ENCODE measurements at places on chromosomes 4 and X.

- no peak for DNase-seq
These were observed 100.8 kb upstream of the SORBS2 start for GRCh38 chr4:185912779-185913178.

DNA sequence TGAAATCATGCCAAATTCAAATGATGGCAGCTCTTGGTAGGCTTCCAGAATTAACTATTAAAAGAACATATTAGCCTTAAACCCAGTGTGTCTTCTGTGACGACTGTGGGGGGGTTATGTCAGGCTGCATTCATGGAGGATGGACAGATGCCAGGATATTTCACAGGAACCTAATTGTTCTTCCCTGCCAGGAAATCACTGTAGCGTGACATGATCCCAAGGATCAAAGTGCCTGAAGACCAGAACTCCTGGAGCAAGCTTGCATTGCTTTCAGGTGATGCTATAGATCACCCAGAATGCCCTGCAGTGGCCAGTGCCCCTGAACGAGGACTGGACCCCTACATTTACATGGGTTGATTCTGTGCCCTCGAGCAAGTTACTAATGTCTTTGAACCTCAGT, 1093.0 kb upstream of the TENM3 start:
- DNase-seq = no peak

DNA sequence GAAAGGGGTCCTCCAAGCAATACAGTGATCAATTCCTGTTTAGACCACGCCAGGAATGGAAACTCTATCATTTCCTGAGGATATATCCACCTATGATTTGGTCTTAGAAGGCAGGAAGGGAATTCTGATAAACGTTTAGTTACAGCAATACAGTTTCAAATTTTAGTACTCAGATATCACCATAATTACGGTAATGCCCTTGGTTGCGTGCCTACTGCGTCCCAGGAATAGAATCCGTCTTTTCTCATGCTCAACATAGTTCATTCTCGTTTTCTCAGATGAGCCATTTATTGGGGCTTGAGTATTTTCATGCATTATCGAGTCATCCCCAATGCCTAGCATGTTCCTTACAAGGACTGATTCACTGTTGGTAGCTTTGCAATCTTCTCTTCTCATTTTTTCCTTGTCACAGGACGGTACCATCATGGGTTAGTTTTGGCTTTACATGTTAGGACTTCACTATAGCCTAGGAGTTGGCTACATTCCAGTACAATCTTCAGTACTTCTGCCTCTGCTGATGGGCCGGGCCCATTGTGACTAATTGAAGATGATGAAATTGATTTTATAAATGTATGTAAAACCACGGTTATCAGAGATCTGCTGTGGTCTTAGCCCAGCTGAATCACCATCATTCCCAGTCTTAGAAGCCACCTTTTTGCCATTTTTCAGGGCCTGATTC, 4.4 kb upstream of the PRKX start:
- no peak for DNase-seq

- no peak for DNase-seq
These were observed 148.0 kb upstream of the SLC7A11 start for GRCh38 chr4:138389976-138390685.

DNA sequence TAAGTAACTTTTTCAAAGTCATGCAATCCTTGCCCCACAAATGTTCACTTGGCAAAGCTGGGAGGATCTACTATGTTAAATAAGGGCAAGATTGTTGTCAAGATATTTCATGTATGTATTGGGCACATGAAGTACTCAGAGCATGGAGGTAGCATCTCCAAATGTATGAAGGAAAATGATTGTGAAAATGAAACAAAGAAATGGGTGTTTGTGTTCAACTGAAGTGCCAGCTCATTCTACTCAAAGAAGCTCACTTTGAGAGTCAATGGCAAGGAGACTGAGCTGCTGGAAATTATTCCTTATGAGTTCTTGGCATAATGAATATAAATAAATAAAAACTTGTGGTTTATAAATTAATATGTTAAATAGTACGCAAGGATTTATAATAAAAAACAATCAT, 124.5 kb upstream of the ARSJ start:
- no peak for DNase-seq

- DNase-seq = no peak
These were observed 10.6 kb downstream of the OTC start for GRCh38 chrX:38363046-38363445.

DNA sequence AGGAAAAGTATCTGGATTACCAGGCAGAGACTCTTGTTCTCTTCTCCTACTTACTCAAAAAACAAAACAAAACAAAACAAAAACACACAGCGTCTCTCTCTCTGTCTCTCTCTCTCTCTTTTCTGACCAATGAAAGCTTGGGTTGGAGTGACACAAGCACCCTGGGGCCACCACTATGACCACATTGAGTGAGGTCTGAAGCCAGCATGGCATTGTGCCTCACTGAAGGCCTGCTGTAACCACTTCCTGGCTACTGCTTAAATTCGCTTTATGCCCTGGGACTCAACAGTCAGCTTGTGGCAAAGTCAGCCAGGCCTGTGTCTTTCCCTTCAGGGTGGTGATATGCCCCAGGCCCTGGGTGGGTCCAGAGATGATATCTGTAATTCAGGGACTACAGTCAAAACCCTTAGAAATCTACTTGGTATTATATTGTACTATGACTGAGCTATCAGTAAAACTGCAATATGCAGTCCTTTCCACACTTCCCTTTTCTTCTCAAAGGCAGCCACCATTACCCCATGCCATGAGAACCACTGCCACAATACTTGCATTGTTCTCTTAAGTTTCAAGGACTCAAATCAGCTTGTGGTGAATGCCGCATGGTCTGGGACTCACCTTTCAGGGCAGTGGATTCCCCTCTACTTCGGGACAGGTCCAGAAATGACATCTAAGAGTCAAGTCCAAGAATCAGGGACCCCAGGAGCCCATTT, 606.8 kb upstream of the KLHL4 start:
- no peak for DNase-seq

- DNase-seq = peak; percentile 9
These were observed 394 bp downstream of the MED14 start for GRCh38 chrX:40734971-40735324.

GRCh38 chr4:108906006-108906405, 143.2 kb upstream of the ETNPPL start:
- no peak for DNase-seq

- no peak for DNase-seq
These were observed 11.7 kb upstream of the TCEAL9 start for GRCh38 chrX:103344606-103345005.

GRCh38 chrX:115065304-115065703, 47.9 kb upstream of the IL13RA2 start:
- no peak for DNase-seq

- DNase-seq = no peak
These were observed 1.1 kb downstream of the SLC38A5 start for GRCh38 chrX:48468693-48469691.

DNA sequence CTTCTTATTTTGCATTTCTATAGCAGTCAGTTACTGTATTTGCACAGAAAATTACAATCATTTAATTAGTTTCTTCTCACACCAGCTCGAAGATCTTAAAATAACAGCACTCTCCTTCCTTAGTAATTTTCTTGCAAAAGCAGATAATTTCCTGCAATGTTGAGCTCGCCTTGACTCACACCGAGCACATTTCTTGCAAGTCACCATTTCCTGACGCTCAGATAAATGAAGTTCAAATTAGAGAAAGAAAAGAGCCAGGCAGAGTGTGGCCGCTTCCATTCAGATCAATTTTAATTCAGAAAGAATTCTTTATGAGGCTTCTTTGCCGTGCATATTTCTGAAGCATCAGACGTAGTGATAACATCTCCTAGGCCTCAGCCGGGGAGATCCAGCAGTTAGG, 10.1 kb downstream of the SORCS2 start:
- DNase-seq = no peak

DNA sequence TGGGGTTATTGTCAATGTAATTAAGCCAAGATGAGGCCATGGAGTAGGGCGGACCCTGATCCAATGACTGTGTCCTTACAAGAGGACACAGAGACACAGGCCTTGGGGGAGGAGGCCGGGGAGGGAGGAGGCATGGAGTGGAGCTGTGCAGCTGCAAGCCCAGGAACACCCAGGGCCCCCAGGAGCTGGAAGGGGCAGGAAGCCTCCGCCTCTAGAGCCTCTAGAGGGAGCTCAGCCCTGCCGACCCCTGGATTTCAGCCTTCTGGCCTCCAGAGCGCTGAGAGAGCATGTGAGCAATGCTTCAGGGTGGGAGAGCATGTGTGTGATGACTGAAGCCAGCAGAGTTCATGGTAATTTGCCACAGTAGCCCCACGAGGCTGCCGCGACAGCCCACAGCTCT, 234.6 kb downstream of the AFAP1 start:
- no peak for DNase-seq

DNA sequence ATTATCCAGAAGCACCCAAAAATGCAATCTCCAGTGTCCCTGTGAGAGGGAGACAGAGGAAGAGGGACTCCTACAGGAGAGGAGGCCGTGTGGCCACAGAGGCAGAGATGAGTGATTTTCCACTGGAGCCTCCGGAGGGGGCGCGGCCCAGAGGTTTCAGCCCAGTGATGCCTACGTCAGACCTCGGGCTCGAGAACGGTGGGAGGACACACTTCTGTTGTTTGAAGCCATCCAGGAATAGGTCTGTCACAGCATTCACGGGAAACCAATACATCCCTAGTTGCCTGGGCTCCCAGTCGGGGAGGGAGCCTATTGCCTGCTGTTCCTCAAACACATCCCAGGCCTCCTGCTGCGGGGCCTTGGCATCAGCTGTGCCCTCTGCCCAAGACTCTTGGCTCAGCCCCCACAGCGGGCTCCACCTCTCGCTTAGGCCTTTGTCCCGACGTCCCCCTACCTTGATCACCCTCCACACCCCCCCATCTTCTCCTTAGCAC, 39.2 kb upstream of the HMX1 start:
- no peak for DNase-seq

GRCh38 chr4:8556341-8557150, 23.6 kb upstream of the GPR78 start:
- no peak for DNase-seq

DNA sequence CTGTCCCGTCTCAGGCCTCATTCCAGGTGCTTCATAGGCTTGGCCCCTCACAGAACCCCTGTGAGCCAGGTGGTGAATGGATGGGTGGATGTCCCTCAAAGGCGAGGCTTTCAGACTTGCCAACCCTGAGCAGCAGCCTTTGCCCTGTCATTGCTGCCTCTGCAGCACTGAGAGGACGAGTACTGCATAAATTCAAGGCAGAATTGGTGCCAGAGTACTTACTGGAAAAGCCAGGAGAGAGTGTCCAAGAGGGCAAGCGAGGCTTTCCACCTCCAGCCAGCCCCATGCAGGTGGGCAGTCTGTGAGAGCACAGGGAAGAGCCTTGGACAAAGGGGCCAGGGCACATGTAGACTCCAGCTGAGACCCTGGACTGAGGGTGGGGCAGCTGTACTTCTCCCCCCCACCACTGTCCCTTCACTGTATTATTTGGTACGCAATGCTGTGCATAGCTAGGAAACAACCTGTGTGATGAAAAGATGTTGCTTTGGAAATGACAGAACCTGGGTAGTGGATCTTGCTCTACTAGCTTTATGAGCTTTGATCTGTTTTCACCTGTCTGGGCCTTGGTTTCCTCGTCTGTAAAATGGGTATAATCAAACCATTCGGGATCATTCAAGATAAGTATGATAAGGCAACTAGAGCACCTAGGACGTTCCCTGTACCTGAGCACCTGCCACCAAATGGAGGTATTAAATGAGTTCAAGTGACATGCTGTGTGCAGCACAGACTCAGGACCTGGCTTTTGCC, 224.9 kb upstream of the PSAPL1 start:
- DNase-seq = no peak

- DNase-seq = no peak
These were observed 123.5 kb downstream of the DCHS2 start for GRCh38 chr4:154368060-154368459.

DNA sequence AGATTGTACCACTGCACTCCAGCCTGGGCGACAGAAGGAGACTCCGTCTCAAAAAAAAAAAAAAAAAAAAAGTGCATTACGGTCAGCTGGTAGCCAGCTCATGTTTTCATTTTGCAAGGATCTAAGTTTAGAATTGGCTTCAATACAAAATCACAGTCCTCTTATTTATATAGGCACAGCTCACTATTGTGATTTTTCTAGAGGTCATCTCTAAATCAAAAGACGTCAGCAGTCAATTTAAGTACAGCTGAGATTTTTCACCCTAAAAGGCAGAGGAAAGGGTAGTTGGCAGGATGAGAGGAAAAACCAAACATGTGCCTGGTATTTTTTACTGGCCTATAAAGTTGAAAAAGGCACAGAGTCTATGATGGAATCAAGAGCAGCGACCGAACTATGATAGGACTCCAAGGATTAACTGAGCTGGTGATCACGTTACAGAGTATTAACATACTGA, 30.8 kb downstream of the ASB5 start:
- no peak for DNase-seq

DNA sequence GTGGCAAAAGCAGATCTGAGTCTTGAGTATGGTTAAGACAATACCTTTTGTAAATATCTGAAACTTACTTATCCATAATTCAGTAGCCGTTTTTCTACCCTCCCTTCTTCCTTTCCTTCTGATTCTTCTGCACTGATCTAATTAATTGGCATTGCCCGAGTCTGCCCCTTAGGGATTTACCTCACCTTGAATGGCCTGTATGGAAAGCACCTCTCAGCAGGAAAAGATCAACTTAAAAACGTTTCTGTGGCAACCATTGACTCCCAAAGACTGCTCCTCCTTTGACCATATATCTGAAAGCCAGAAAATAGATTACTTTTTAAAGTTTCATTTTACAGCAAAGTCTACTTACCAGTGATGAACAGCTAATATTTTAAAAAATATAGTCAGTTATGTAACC, 496.5 kb upstream of the LCORL start:
- DNase-seq = no peak

DNA sequence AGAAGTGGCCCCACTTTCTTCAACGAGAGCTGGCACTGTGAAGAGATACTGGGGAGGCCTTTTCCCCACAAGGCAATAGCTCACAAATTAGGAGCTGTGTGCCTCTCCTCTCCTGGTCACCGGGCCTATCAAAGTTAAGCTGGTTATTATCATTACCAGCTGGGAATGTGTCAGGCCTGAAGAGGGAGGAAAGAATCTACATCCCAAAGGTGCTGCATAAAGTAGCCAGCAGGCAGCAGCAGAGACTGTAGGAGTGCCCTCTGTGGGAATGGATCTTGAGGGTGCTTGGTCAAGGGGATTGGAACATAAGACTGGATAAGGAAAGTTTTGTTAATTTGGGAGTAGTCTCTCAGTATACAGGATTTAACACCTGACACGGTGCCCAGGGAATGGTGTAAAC, 9.1 kb upstream of the TMPRSS11D start:
- DNase-seq = no peak

GRCh38 chrX:119693040-119693995, at the start of gene SEPTIN6:
TSS of gene SEPTIN6 (minus strand) at chrX:119693168. CDS start at chrX:119693105, 63 bp downstream.
- DNase-seq = peak; percentile 51

GRCh38 chrX:100090931-100091330, 319.1 kb downstream of the PCDH19 start:
- DNase-seq = no peak

- no peak for DNase-seq
These were observed 6.2 kb downstream of the ZNF275 start for GRCh38 chrX:153340111-153340510.

DNA sequence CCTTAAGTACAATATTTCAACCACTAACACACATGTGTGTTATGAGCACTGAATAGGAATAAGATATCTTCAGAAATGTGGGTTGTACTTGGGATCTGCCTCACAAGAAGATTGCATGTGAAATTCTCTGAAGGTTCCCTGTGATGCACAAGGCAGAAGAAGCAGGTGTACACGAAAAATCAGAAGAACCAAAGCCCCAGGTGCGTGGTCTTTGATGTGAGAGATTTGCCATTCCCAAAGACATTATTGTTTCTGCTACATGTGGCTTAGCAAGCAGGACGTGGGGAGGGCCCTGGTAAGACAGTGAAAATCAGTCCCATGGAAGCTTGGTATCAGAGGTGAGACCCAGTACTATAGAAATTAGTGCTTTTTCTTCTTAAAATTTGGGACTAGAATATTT, 13.0 kb upstream of the SPRY1 start:
- no peak for DNase-seq
